Natural killer cell treated with Interleukin-12 subunit alpha and Interleukin-12 subunit beta and Interleukin-15 and Interleukin-18, amount 100 ng/mL, for 72 hours (primary cell): ENCODE measurements at places on chromosomes 3 and 15. TPM values are rescaled to one million over a fixed set of nuclear protein-coding genes. Genes with fewer than 3 reads are reported as not detected.

GRCh38 chr15:89556413-89557262 is 18.6 kb upstream of the TICRR start:
- DNase-seq: no peak

DNA sequence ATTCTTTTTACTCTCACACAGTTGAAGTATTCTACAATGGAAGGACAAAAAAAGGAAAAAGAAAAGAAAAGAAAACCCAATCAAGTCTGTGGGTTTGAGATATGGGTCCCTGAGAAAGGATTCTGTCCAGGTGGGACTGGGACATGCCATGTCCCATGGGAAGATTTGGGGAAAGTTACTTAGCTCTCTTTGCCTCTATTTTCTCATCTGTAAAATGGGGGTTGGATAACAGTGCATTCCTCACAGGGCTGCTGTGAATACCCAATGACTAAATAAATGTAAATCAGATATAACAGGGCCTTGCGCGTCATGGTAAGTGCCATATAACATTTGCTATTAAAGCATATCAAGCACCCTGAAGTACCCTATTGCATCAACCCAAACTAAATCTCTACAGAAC is 105.7 kb downstream of the CPN2 start:
- DNase-seq: no peak

GRCh38 chr15:67813104-67813634 is 12.1 kb upstream of the SKOR1 start:
- no peak for DNase-seq

- no peak for DNase-seq
Measured at GRCh38 chr15:69390575-69390974, 23.6 kb upstream of the KIF23 start.

DNA sequence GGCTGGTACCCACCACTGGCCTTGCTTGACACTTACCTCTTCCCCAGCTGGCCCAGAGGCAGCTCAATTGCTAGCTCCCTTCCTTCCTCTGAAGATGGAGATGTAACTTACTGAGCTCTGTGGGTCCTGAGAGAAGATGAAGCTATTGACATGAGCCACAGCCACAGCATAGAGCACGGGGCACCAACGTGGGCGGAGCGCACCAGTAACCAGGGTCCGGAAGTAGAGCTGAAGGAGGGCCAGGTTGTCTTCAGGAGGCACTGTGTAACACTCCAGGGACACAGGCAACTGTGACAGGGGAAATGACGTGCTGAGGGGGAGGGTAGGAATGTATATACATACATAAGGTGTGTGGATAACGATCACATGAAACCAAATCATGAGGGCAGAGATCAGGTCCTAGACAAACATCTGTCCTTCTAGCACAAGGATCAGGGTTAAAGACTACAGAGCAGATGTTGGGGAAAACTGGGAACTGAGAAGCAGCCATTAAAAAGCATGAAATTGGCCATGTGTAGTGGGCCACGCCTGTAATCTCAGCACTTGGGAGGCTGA is 4.3 kb upstream of the LTK start:
- no peak for DNase-seq

DNA sequence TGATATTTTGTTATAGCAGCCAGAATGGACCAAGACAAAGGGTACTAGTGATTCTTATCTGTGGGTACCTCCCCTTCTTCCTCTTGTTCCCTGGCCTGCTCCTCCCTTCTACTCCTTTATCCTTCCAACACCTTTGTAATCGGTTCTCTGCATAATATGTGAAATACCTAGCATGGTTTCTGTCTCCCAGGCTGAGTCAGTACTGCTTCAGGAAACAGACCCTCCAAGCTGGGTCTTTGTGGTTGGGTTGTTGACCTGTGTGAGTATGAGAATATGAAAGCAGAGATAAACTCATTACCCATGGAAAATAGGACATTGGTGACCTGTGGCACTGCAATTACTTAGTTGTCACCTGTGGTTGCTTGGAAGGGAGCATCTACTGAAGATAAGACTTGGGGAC is 69.3 kb upstream of the KLF13 start:
- DNase-seq: no peak

DNA sequence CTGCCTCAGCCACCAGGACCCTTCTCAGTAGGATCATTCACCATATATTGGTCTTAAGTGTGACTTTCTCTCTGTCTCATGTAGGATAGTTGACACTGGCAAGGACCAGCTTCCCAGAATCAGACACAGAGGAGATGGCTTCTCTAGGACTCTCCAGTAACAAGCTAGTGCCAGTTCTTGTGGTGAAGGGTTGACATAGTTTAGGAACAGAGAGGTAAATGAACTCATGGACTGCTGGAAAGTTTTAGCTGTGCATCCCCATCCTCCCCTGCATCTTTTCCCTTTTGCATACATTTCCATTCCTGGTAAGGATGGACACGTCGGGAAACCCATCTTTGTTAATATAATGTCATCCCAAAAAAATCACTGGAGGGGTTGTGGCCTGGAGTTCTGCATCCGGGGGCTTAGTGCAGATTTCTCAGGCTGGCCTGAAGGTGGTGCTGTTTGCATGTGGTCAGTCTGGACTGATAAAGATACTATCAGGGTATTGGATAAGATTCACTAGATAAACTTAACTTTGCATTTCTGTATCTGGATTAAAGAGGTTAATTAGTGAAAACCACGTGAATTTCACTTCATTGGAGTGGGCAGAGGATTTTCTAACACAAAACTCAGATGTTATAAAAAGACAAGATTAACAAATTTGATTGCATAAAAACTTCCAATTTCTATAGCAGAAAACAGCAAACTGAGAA is 110.8 kb downstream of the TBC1D2B start:
- no peak for DNase-seq

GRCh38 chr15:48426941-48427340 is 95.7 kb downstream of the DUT start:
- no peak for DNase-seq

DNA sequence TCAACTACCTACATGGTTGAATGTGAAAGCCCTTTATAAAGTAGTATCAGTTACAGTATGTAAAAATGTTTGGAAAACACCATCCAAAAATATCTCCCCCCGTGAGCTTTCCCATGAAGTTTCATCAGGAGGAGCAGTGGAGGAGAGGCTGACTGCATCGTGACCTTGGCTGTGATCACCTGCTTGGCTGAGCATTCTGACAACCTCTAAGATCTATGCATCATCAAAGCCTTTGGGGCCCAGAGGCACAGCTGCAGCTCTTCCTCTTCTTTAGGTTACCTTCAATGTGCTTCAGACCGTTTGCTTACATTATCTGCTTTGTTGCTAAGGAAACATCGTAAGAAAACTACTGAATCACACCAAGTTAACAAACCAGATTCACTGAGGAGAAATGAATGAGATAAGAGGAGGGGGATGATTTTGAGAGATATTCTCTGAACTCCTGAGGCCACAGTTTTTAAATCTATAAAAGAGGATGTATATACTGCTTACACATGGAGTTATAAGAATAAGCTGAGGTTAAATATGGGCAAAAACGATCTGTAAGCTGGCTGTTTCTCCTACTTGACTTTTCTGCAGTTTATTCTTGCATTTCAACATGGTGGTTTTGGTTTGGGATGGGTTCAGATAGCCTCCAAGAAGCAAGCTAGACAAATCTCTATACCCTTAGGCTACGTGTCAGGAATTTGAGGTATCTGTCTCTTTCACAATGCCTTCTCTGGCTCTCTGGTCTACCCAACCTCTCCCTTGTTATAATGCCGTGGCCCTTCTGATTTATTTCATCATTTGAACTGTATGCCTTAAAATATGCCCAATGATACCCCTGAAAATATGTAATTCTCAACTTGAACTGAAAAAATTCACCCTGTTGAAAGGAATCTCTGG is 4.0 kb downstream of the GCSAM start:
- DNase-seq: no peak

GRCh38 chr3:49417516-49418120 is 4.7 kb downstream of the AMT start:
- no peak for DNase-seq

GRCh38 chr3:58539626-58540025 is 2.6 kb upstream of the ACOX2 start:
- DNase-seq: peak; percentile 8

- DNase-seq: no peak
Measured at GRCh38 chr3:158920371-158920770, 118.5 kb downstream of the MFSD1 start.

GRCh38 chr15:49877117-49877872 is 241.7 kb downstream of the ATP8B4 start:
- DNase-seq: no peak

GRCh38 chr3:25354071-25354470 is 74.0 kb upstream of the RARB start:
- DNase-seq: no peak

- no peak for DNase-seq
Measured at GRCh38 chr3:185912512-185912911, 25.3 kb downstream of the TRA2B start.

DNA sequence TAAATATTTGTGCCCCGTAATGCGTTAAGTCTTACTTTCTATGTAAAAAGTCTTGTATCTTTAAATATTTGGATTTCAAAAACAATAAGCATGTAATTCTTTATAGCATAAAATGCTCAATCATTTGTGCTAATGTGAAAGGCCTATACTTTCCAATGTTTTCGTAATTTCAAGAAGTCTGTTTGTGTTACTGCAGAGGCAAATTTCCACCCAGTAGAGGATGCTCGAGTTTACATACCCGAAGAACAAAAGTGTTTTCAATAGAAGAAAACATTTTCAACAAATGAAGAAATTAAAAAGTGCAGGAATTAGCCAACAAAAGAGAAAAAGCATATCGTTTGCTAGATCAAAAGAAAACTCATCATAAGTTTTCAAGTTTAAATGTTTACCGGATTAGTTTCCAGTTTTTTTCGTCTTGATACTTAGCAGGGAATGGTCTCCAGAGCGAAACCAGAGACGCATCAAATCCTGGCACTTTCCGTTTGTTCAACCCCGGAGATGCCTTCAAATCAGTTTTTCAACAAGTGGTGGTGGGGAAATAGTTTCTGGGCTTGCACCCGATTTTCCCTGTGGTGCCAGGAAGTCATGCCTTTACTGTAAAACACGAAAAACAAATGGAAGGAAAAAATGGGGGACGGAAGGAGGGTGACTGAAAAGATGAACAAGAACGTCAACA is 1.0 kb downstream of the CGGBP1 start:
- DNase-seq: no peak

- DNase-seq: no peak
Measured at GRCh38 chr3:135944831-135945230, 20.7 kb upstream of the PPP2R3A start.

Gene THPO
- total RNA-seq: not detected

Gene CLDN11
- total RNA-seq: not detected

Gene EBLN2
- total RNA-seq: 10.3 TPM

Gene UROC1
- total RNA-seq: not detected

Gene ATP10A
- 22.8 TPM for total RNA-seq

Gene NEK10
- 4.0 TPM for total RNA-seq

Gene LRRIQ4
- total RNA-seq: not detected

Gene NDUFB5
- 69.3 TPM for total RNA-seq

Gene PIK3R4
- total RNA-seq: 29.0 TPM
